ENCODE measurements at places on chromosomes 11 and 22.

DNA sequence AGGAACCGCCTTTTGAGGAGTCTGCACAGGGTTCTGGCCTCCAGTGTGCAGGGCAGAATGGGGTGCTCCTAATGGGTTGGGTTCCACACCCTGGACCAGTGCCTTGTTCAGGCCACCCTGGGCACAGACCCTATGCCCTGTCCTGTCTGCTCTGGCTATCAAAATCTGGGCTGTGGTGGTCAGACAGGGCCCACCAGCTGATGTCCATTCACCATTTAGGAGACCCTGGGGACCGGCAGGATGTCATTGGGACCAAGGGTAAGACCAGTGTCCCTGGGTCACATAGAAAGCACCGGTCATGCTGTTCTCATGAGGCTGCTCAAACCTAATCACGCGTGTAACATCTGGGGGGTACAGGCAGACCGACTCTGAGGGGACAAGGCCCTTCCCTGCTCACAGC lies 37.3 kb downstream of the PARVG start:
- no peak for DNase-seq

DNA sequence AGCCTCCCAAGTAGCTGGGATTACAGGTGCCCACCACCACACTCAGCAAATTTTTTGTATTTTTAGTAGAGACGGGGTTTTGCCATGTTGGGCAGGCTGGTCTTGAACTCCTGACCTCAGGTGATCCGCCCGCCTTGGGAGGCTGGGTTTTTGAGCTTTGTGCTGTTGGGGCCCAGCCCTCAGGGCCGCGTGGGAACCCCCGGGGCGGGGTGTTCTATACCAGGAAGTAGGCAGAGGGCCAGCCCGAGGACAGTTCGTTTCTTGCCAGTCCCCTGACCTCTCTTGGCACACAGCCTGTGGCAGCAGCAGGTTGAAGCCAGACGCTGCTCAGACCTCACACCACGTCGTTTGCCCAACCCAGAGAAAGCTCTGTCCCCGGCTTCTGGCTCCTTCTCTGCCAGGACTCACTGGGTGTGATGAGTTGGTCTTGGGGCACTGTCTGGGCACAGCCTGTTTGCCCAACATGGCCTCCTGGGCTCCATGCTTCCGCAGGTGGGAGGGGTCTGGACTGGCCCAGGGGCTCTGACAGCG lies 24.9 kb upstream of the CHKA start:
- DNase-seq, result no peak

- DNase-seq, result no peak
These were observed 56.7 kb downstream of the PPP6R2 start for GRCh38 chr22:50399751-50400331.

- no peak for DNase-seq
These were observed 16.1 kb downstream of the PKNOX2 start for GRCh38 chr11:125180413-125181305.

- no peak for DNase-seq
These were observed 4.3 kb downstream of the LRRC51 start for GRCh38 chr11:72084965-72085364.

DNA sequence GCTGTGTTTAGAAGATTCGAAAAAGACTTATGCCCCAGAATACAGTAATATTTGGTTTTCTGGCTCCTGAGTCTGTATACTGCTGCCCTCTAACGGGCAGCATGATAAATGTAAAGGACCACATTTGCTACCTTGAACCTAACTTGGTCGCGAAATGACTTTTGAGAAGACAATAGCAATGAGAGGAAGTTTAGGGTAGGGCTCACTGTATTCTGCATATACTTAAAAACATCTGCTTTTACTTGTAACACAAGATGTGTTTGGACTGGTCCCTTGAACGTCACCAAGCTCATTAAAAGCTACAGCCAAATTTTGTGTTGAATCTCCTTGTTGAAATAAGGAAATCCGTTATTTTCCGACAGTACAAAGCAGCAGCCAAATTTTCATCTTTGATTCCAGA lies 309.1 kb downstream of the SWAP70 start:
- no peak for DNase-seq

- no peak for DNase-seq
These were observed 10.0 kb downstream of the UPB1 start for GRCh38 chr22:24504956-24505736.

DNA sequence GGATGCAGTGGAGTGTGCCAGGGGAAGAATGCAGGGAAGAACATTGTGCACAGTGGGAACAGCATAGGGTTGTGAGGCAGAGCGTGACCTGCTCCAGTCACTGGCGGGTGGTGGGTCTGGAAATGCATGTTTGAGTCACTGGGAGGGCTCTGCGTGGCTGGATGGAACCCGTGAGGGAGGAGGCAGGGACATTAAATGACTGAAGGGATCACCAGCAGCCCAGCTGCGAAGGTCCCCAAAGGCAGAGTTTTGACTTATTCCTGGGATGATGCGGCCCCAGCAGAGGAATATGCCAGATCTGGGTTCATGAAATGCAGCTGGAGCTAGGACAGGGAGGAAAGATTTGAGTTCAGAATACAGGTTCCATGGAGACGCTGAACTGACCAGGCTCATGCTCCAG lies 104.0 kb upstream of the FGF3 start:
- DNase-seq, result no peak

DNA sequence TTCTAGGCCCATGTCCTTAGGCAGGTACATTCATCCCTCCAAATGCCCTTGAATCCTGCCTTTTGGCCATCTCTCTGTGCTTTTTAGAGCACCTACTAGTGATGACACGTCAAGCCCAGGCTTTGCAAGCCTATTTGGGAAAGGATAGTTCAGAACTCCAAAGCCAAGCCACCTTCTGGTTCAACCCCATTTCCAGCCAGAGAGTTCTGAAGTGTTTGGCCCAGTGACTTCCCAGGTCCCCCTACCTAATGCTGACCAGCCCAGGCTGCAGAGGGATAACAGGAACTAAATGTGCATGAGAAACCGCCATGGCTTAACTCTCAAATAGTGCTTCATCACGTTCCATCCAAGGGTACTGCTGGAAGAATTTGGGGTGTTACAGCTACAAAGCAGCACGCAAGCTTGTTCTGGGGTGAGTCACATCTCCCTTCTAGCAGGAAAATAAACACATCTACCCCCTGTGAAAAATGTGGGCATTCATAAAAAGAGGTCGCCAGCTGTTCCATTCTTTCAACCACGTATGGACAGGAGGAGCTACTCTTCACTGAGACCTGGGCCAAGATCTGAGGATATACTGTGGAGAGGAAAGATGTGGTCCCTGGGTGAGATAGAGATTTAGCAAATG lies 2.0 kb upstream of the FXYD6 start:
- no peak for DNase-seq

- DNase-seq, result no peak
These were observed 8.2 kb downstream of the MMP8 start for GRCh38 chr11:102716527-102716926.

- DNase-seq, result no peak
These were observed 2.2 kb downstream of the RNF185 start for GRCh38 chr22:31162015-31162765.

- DNase-seq, result no peak
These were observed 65.6 kb upstream of the SESN3 start for GRCh38 chr11:95296621-95297025.

DNA sequence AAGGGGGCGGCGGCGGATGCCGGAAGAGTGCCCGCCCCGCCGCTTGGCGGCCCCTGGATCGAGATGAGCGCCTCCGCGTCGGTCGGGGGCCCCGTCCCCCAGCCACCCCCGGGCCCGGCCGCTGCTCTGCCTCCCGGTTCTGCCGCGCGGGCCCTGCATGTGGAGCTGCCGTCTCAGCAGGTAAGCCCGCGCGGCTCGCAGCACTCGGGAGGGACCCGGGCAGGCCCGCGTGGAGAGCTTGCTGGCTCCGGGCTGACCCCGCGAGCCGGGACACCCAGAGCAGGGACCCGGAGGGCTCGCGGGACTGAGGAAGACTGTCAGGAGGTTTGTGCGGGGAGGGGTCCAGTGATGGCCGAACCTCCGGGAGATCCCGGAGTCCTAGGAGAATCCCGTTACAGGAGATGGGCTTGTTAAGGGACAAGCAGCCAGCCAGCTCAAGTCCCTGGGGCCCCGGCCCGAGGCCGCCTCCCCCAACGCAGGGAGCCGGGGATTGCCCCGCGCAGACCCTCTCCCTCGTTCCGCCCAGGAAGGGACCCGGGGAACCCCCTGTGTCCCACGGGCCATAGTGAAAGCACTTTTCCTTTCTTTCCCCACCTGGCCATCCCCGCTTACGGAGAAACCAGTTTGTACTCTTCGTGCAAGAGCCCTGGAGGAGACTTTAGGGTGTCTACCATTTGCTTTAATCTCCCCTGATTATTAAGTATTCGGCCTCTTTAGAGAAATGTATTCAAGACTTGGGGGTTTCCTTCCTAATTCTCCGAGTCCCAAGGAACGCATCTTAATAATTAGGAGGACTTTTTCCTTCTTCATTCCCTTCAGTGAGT lies 547 bp downstream of the UVRAG start:
- DNase-seq, result no peak

DNA sequence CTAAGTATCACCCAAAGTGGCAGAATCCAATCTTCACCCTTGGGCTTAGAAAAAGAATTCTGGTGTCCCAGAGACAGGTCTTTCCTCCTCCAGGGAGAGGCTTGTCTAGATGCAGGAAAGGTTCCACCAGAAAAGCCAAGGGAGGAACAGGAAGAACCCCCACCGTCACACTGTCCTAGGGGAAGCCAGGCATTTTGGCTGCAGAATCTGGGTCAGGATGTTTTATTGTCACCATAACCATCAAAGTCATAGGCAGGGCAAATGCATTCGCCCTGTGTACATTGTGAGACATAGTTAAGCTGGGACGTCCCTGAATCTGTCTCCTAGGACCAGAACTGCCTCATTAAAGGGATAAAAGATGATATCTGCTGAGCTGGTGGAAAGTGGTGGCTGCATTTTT lies 590.5 kb downstream of the OPCML start:
- no peak for DNase-seq

DNA sequence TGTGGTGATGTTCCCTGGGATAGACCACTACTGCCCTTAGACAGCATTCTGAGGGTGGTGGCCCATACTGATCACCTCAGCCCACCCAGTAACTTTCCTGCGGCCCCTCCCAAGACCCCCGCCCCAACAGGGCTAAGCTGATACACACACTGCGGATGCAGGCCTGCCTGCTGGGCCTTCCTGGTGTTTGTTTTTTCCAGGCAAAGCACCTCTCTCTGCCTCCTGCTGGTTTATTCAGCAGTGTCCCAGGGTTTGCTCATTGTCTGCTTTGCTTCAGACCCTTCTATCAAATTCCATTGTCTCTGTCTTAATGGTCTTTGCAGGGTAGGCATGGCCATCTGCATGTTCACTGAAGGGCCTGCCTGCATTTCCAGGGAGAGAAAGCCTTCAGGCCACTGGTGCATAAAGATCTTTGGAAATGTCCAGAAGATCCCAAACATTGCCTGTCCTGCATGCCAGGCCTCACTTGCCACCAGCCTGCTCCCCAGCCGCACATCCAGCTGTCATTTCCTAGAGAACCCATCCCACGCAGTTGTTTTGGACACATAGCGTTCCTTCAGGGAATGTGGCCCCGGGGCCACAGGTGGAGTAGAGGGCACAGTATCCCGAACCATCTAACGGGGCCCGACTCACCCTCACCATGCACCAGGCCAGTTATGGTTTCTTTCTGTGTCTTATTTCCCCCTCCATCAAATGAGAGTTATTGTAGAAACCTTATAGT lies 50.2 kb downstream of the BCR start:
- no peak for DNase-seq

GRCh38 chr11:61685617-61685967 lies 5.4 kb downstream of the DAGLA start:
- DNase-seq, result no peak

- no peak for DNase-seq
These were observed 10.4 kb downstream of the OR51T1 start for GRCh38 chr11:4891996-4892640.

DNA sequence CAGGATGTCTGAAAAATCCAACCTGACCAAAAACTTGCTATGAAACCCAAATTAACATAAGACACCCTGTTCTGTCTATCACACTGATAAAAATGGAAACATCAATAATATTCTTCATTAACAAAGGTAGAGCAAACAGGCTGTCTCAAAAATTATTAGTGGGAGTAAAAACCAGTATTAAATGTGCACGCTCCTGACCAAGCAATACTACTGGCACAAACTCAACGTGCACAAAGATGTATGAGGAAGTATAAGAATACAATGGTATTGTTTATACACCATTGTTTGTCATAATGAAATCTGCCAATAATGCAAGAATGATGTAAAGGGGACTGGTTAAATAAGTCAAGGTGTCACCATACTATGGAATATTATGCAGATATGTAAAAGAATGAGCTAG lies 288.5 kb downstream of the MN1 start:
- DNase-seq, result no peak

DNA sequence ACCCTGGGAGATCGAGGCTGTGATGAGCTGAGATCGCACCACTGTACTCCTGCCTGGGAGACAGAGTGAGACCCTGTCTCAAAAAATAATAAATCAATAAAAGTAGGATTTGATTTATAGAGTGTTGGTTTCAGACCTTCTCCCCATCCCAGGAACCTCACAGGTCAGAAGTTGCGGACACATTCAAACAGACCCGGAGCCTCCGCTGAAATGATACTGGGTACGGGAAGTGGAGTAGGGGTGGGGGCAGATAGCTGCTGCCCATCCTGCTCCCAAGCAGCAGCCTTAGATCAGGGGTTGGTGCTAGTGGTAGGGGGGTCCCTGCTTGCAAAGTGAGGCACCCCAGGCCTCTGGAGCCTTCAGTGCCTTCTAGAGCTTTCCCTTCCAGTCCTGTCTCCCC lies 7.8 kb downstream of the PRDM11 start:
- no peak for DNase-seq

GRCh38 chr11:128894685-128895084 lies 3.5 kb downstream of the KCNJ5 start:
- no peak for DNase-seq

GRCh38 chr11:32029721-32030120 lies 61.2 kb upstream of the RCN1 start:
- no peak for DNase-seq
